ENCODE measurements at places on chromosomes 5 and 9.

GRCh38 chr5:59126708-59127573 lies 544.1 kb downstream of the RAB3C start:
- DNase-seq: no peak

DNA sequence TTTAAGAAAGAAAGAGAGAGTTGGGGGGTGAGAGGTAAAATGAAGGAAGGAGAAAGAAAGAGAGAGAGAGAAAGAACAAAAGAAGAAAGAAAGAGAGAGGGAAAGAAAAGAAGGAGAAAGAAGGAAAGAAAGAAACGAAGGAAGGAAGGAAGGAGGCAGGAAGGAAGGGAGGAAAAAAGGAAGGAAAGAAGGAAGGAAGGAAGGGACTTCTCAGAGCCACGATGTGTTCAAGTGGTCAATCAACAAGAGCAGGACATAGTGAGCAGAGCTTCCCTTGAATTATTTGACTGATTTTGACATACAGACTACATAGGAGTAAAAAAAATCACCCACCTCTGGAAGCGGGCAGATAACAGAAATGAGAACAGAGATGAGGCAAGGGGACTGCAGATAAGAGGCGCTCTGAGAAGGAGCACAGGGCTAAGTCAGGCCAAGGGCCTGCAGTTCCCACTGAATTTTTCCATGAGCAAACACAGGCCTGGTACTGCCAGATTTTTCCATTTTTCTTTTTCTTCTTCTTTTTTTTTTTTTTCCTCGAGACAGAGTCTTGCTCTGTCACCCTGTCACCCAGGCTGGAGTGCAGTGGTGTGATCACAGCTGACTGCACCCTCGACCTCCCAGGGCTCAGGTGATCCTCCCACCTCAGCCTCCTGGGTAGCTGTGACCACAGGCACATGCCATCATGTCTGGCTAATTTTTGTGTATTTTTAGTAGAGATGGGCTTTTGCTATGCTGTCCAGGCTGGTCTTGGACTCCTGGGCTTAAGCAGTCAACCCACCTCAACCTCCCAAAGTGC lies 77.7 kb upstream of the IL17B start:
- DNase-seq: no peak

DNA sequence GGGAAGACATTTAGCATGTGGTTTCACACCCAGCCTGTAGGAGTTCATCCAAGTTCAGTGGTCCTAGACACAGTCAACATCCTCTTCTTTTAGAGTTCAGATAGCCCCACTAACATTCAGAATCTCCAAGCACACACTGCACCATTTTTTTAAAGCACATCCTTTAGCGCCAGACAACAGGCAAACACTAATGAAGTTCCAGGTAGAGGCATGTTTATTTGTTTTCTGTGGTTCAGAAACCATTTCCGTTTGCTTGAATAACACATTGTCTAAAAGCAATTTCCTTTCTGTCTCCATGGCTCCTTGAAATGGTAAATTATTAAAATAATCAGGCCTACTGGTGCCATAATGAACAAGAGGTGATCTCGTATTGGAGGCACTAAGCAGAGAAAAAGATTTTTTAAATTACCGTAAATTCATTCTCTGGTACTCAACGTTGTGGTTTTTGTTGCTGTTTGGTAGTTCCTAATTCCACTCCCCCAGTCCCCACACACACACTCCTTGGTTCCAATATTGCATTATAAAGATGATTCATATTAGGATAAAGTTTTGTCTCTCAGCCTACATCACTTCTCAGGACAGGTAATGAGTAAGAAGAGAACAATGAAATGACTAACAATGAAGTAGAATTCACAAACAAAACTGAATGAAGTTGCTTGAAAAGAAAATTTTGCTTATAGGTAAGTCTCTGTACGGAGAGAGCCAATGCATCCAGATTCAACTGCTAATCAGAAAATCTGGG lies 153.1 kb downstream of the PCSK1 start:
- DNase-seq: no peak

- DNase-seq: peak; percentile 58
Measured at GRCh38 chr9:123276551-123276950, 8.2 kb upstream of the STRBP start.

GRCh38 chr5:14142827-14143545 lies at the start of gene TRIO:
TSS of gene TRIO (plus strand) at chr5:14143342. CDS start at chr5:14143726, 384 bp downstream.
- peak; percentile 71 for DNase-seq

- DNase-seq: no peak
Measured at GRCh38 chr9:3138231-3139229, 294.6 kb upstream of the PUM3 start.

GRCh38 chr5:33075731-33076130 lies 364.6 kb downstream of the NPR3 start:
- no peak for DNase-seq

DNA sequence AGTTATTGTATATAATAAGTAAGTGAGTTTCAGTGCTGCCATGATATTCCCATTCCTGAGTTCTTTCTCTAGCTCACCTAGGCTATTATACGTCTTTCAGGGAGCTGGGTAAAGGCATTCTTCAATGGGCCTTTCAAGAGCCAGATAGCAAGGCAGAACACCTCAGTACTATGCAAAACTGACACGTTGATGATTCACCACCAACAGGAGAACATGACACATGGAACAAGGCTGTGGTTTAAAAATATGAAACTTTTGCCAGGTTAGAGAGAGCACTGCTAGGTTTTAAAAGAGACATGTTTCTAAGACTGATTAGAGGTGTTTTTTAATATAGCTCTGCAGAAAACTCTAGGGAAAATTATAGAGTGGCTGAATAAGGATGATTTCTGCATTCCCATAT lies 95.9 kb downstream of the UGCG start:
- DNase-seq: no peak

DNA sequence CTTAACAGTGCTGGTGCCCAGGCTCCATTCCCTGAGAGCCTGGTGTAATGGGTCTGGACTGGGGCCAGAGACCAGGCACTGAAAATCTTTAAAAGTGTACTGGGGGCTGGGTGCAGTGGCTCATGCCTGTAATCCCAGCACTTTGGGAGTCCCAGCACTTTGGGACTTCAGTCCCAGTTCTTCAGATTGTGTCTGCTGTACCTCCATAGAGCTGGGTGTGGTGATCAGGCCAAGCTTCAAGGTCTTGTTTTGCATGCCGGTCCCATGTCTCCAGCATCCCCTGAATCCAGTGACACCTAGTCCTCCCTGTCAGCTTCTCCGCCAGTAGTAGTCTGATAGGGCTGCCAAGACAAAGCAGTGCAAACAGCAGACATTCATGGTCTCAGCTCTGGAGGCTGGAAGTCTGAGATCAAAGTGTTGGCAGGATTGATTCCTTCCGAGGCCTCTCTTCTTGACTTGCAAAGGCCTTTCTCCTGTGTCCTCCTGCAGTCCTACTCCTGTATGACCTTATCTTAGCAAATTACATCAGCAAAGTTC lies 108.2 kb downstream of the SYK start:
- no peak for DNase-seq

DNA sequence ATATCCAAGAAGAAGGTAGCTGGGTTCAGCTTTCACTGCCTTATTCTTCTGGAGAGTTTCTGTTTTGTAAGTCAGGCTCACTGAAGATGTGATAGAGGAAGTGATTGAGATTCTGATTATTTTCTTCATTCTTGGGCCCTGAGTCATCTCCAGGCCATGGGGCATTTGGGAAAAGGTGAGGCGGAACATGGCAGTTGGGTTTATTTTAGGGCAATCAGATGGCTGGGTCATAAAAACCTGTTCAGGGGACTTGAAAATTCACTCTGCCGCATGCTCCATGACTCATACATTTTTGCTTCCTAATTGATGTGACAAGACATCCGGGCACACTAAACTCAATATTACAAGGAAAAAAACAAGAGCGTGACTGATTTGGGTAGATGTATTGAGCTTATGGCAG lies 265.7 kb upstream of the KLF4 start:
- peak; percentile 76 for DNase-seq

DNA sequence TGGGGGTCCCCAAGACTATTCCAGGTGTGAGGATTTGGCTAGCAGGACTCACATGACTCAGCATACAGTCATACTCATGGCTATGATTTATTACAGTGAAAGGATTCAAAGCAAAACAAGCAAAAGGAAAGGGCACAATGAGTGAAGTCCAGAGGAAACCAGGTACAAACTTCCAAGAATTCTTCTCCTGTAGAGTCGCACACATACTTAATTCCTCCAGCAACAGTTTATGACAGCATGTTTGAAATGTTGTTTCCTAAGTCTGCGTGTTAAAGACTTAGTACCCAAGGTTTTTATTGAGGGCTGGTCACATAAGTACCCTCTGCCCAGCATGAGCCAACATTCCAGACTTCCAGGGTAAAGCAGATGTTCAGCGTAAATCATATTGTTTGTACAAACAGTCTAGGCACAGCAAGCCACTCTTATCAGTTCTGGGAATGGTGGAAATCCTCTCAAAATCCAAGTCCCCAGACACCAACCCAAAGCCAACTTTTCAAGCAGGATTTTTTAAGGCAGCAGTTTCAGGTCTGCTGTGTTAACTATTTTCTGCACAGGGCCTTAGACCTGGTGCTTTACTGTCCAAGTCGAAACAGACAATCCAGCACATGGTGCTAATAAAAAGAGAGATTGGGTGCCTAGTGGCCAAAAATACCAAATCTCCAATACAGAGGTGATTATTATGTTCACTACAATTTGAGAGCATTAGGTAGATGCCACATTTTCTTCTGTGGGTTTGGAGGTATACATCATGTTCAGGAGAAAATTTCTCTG lies 18.6 kb upstream of the RICTOR start:
- no peak for DNase-seq

DNA sequence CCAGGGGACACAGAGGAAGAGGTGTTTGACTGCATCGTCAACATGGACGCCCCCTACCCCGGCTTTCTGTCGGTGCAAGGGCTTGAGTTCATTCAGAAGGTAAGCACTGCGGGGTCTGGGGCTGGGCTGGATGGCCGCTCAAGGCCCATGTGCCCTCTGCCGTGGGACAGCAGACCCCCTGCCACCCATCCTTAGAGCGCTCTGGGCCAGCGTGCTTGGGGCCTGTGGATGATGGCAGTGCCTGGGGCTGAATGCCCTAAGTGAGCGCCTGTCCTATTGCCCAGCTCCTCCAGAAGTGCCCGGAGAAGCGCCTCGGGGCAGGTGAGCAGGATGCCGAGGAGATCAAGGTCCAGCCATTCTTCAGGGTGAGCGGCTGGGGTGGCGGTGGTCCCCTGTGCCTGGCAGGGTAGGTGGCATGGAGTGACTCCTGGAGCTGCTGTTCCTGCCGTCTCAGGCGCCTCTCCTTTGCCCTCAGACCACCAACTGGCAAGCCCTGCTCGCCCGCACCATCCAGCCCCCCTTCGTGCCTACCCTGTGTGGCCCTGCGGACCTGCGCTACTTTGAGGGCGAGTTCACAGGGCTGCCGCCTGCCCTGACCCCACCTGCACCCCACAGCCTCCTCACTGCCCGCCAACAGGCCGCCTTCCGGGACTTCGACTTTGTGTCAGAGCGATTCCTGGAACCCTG lies 3.9 kb downstream of the ZDHHC12 start:
- DNase-seq: no peak

GRCh38 chr9:659286-659685 lies 182.2 kb upstream of the DMRT1 start:
- DNase-seq: no peak

DNA sequence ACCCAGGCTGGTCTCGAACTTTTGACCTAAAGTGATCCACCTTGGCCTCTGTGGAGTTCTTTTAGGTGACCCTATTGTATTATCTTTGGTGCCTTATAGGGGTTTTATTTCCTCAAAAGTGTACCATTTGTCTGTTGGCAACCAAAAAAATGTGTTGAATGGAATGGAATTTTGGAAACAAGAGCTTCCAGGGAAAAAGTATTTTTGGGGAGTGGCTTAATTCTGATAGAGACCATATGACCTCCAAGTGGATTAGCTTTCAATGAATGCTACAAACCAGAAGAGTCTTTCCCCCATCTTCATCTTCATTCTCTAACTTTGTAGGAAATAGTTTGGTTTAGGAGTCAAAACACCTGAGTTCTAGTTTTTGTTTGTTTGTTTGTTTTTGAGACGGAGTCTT lies 3.4 kb upstream of the OGN start:
- no peak for DNase-seq

Data from inflammatory macrophage treated with lipopolysaccharide for 1 hour (primary cell).